Non-pigmented ciliary epithelial cell (primary cell): ENCODE measurements at places on chromosomes 16 and 17.

DNA sequence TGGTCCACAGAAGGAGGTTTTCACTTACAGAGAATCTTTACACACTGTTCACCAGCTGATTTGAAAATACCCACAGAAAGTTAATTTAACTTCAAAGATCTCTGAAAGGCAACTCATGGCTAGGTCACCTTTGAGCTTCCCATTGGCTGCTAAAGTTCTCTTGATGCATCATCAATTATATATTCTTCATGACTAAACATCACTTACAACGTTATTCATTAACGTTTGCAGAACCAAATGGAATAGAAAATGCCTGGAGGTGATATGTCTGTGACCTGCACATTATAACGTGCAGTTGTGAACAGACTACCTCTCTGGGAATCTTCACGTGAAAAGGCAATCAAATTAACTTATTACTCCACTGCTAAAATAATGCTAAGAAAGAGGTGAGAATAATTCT lies 238.5 kb downstream of the ZFHX3 start:
- DNase-seq: no peak

GRCh38 chr16:57244463-57244766 lies 644 bp upstream of the ARL2BP start:
- DNase-seq: no peak

- no peak for DNase-seq
Measured at GRCh38 chr16:49491771-49492761, 118.5 kb downstream of the C16orf78 start.

GRCh38 chr16:26598061-26598460 lies 468.7 kb upstream of the C16orf82 start:
- DNase-seq: no peak
